ENCODE measurements at places on chromosomes 2 and 18.

DNA sequence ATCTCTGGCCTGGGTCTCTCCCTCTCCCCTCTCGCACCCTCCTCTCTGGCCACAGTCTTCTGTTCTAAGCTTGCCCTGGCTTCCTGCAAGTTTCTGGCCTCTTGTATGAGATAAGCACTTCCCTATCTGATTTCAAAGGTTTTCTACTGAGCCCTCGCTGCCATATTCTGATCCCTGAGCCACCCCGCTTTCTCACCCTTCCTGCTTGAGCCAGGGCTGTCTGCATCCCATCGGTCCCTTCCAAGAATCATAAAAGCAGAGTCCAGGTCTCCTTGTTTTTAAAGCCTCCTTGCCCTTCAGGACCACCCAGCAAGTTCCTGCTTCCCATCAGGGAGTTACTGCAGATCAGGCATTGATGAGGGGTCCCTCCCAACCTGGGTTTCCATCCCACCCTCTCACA is 110.2 kb downstream of the PRKCE start:
- DNase-seq, result no peak

DNA sequence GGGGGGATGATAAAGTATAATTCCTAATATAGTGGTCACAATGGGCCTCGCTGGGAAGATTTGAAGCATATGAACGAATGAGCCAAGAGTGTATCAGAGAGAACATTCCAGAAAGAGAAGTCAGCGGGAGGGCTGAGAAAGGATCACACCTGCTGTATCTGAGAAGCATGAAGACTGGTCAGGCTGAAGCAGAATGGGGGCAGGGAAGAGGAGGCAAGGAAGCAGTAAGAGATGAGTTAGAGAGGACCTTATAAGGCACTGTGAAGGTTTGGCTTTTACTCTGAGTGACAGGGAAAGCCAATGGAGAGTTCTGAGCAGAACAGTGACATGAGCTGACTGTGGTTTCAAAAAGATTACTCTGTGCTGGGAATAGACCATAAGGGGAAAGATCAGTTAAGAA is 73.5 kb downstream of the CHN1 start:
- DNase-seq, result peak; percentile 90

DNA sequence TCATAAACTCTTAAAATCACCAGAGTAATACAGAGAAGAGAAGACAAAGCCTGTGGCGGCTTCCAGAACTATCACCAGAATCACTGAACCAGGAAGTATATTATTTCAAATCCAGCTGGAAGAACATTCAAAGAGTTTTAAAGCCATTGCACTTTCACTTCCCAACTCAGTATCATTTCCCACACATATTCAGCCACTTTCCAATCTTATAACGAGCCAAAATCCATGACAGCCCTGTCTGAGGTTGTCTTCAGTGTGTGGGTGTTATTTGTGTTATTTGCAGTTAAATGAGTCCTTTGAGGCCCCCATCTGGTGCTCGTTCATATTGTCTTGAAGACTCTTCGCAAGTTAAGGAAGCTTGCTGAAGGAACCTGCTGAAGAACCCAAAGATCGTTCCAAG is 559.9 kb downstream of the TSN start:
- DNase-seq, result no peak

DNA sequence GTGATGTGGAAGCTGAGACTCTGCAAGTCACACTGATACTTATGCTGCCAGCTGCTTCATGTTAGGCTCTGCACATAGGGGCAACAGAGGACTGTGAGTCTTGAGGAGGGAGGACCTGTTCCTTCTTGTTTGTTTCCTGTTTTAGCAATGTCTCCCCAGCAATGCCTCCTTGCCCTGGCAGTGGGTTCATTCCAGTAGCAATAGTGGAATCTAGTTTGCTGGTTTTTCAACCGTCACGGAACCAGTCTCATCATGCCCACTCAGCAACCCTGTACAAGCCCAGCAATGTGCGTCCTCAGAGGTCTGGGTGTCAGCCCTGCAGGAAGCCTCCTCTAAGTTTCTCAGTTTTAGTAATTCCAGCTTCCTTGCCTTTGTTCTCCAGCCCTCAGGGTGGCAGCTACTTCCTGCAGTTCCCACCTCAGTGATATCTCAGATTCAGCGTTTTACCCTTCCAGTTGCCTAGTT is 20.5 kb upstream of the ITGB6 start:
- no peak for DNase-seq

DNA sequence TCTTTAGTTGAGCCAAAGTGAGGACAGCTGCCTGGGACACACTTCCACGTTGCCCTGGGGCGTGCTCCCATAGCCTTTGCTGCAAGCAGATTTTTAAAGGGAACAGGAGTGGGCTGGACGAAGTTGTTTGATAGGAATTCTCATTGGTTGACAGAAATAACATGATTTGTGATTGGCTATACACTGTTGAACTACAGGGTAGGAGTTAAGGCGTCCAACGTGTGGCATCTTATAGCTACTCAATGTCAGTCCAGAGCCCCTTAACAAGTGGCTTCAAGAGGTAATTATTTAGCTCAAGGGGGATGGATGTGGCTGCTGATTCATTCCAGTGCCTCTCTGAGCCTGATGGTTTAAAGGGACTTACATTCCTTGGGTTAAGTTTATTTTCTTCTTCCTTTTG is 65.5 kb downstream of the ACAA2 start:
- peak; percentile 7 for DNase-seq

- no peak for DNase-seq
These were observed 37.7 kb downstream of the NETO1 start for GRCh38 chr18:72830109-72830508.

- no peak for DNase-seq
These were observed 167.9 kb upstream of the SLC39A10 start for GRCh38 chr2:195489101-195489500.

DNA sequence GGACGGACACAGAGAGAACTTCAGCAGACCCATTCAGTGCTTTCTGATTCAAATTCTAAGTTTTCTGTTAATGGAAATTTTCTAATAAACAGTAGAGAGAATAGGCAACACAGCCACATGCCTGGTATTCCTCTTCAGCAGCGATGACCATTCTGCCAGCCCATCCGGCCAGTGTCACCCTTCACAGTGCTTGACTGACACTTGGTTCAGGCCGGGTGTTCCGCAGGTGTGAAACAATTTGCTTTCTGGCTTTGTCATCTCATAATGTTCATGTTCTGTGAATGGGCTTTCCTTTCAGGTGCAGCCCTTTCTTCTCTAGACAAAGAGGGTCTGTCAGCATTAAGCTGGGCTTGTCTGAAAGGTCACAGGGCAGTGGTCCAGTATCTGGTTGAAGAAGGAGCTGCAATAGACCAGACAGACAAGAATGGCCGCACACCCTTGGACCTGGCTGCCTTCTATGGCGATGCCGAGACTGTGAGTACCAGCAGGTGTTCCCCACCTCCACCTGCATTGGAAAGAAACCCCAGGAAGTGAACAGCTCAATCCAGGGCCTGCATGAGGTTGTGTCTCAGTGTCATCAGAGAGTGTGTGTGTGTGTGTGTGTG is 67.0 kb downstream of the WDSUB1 start:
- no peak for DNase-seq

DNA sequence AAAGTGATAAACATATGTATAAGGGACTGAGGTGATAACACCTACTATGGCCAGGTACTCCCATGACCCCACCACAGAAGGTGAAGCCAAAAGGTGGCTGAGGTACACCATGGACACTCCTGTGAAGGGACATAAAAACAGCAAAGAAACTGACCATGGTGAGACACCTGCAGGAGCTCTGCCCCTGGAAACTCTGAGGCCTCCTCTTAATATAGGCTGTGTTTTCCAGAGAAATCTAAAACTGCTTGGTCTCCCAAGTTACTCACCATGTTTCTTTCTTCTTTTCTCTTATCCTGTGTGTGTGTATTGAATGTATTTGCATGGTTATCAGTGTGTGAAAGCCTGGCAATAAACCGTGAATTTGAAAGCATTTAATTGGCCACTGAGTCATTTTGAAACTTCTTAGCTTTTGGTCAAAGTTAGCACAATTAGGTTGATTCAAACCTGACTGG is 739.3 kb upstream of the GCFC2 start:
- DNase-seq, result no peak

- DNase-seq, result peak; percentile 83
These were observed 512.4 kb upstream of the ID2 start for GRCh38 chr2:8169443-8169842.

GRCh38 chr2:3625186-3625585 is 30.3 kb downstream of the COLEC11 start:
- no peak for DNase-seq

DNA sequence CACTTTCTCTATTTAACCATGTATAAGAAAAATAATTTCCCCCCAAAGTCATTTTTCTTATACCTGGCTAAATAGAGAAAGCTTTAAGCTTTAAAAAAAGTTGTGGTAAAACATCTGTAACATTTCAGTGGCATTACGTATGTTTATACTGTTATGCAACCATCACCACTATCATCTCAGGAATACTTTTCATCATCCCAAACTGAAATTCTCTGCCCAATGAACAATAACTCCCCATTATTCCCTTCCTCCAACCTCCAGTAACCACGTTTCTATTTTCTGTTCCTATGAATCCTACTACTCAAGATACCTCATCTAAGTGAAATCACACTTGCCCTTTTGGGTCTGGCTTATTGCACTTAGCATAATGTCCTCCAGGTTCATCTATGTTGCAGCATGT is 1.7 kb upstream of the SLC3A1 start:
- DNase-seq, result peak; percentile 86

DNA sequence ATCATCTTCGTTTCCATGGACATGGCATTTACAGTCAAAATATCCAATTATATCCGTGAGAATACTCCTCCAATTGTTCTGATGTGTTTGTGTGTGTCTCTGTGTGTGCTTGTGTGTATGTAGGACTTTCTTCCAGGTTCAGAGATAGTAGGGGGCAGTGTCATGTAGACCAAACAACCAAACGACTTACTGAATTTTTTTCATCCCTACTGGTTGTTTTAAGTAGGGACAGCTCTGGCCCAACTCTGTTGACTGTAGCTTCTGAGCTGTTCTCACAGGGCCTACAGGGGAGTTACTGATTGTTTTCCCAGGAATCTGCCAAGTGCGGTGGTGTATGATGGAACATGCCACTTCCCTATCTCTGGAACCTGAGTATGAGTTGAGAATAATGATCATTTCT is 69.6 kb downstream of the ETAA1 start:
- no peak for DNase-seq
